NCI-H2171 (cell line): ENCODE measurements at places on chromosomes 3 and 15.

DNA sequence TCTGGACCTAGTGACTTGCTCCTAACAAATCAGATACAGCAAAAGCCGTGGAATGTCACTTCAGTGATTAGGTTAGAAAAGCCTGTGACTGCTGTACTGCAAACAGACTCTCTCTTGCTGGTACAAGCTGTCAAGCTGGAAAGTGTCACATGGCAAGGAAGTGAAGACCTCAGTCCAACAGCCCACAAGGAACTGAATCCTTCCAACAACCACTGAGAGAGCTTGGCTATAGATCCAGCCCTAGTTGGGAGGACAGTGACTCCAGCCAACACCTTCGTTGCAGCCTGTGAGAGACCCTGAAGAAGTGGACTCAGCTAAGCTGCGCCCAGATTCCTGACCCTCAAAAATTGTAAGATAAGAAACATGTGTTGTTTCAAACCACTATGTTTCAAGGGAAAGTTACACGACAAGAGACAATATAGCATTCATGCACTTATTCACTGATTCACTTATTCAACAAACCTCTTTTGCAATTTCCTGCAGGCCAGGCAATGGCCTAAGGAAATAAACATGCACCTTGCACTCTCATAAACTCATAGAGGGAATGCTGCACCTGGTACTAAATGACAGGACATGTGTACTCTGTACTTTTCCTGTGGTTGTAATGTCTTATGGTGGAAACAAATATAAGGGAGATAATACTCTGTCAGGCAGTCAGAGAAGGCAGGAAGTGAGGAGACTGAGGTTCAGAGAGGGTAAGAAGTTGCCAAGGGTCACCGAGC, 142.9 kb downstream of the CADPS start:
- no peak for DNase-seq

DNA sequence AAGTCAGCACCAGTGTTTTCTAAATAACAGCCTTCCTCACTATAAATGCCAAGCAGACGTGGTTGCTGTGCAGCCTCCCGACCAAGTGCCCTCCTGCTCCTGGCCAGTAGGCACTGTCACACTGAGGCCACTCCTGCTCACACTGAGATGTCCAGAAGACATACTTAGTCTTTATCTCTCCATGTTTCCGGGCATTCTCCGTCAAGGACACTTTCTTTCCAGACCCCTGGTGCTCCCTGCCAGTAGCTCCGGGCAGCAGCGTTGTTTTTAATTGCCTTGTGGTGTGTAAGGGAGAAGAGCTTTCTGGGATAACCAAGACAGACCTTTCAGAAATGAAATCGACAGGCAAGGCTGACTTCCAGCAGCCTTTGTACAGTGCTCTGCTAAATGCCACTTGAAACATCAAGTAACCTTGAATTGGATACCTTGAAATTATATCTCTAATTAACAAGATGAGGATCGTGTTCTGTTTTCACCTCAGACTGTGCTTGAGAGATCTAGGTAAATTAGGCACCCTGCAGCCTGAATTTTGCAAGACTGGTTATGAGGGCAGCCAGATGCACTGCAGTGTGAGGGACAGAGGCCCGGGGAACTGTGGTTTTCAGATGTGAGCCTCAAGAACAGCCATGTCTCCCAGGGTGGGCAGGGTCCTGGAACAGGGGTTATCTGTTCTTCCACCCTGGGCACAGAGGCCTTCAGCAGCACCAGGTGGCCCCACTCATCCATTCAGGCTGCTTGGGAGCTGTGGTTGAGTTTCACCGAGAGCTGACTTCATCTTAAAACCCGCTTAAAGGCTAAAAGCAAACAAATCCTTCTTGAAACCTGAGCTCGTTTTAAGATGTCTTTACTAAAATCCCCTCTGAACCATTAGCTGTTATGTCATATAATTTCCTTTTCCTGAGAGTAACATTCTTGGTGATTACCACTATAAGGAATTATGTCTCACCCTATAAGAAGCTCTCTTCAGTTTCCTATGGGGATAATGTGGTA, 105.5 kb upstream of the IL12A start:
- no peak for DNase-seq

DNA sequence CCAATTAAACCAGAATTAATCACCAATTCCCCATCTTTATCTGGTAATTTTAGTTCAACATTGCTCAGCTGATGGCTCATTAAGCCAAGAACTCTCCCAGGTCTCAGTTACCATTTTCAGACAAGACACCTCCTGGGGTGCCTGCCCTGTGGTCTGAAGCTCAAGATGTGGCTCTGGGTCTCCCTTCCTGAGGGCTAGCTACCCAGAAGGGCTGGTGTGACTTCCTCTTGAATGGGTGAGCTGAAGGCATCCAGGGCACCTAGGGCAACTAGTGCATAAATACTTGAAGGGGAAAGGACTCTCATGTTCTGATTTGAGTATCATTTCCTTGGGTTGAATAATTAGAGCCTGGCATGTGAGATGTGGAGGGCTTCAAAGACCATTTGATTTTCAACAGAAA, 6.7 kb upstream of the TM4SF1 start:
- DNase-seq: no peak

DNA sequence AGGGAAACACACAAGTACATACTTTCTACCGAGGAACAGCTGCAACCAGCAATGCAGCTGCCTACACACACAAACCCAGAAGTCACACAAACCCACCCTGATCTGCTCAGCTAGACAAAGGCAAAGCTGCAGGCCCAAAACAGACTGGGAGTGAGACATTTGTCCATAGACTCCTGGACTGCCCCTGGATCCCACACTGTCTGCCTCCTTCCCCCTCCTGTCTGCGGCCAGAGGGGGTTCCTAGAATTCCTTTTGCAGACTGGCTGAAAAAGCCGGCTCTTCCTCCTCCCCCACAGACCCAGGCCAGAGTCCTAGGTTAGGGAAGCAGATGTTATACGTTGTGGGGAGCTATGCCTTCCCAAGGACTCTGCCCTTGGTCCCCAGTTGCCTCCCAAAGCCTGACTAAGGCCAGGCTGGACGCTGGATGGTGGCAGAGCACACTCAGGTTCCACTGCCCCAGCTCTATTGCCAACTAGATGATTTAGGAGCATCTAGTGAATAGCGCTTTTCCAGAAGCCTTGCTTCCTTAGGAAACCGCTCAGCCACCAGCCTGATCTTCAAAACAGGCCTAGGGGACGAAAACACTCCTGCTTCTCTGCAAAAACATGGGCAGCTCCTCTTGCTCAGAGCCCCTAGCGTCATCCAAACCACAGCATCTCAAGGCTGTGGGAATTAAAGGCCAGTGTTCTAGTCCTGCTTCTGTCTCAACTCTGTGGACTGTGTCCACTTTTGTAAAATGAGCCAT, 37.4 kb upstream of the CILP start:
- DNase-seq: no peak

DNA sequence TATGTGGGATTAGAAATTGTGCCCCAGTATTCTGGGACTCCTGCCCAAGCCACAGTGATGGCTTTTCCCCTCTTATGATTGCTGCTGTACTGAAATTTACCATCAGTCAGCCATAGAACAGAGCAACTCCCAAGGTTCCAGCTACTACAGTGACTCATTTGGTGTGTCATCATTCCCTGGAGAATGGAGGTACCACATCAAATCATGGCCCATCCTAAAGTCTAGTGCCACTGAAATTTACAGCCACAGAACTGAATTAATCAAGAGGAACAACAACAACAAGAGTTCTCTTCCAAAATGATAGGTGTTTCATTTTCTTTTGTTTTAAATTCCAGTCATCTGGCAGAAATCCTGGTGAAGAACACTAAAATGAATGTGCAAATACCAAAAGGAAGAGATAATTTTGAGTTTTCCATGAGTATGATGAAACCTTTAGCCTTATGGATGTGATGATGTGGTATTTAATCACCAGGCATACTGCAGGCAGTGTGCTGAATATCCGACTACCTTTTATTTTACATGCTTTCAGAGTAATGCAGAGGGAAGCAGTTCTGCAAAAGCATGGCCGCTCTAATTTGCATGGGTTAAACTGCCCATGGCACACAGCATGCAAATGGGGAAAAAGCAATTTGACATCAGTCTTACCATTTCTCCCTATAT, 75.6 kb upstream of the SLC2A2 start:
- DNase-seq: no peak

GRCh38 chr15:85276508-85276907, 103.9 kb upstream of the AKAP13 start:
- DNase-seq: no peak

- no peak for DNase-seq
Observed at GRCh38 chr3:55370272-55370671, 116.8 kb downstream of the WNT5A start.

DNA sequence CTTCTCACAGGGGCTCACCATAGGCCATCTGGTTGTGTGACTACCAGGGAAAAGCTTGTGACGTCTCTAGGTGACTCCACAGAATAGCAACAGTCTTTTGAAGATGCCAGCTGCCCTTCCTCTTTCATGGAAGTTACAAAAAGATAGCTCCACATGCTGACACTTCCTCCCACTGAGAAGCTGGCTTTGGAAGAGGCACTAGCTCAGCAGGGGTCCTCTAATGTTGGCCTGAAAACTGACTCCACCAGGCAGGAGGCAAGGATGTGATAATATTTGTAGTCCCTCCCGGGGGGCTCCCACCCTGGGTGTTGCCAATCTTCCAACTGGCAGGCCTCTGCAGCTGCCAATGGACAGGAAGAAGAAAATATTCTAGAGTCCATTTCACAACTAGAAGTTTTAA, 343.5 kb downstream of the NEK10 start:
- no peak for DNase-seq

DNA sequence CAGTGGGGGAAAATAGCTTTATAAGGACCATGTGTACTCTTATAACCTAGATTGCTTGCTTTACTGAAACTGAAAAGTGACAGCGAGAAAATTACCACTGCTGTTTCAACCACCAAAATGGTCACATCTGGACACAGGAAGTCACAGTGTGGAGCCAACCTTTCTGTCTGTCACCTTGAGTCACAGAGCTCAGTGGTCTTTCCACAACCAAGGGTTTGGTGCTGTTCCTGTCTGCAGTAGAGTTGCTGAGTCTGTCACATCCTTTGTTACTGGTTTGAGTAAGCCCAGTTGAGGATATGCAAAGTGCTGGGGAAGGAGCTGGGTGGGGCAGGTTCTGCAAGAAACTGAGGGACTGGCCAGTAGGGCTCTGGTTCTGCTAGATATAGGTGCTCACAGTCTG, 139.1 kb upstream of the EIF1B start:
- DNase-seq: no peak

DNA sequence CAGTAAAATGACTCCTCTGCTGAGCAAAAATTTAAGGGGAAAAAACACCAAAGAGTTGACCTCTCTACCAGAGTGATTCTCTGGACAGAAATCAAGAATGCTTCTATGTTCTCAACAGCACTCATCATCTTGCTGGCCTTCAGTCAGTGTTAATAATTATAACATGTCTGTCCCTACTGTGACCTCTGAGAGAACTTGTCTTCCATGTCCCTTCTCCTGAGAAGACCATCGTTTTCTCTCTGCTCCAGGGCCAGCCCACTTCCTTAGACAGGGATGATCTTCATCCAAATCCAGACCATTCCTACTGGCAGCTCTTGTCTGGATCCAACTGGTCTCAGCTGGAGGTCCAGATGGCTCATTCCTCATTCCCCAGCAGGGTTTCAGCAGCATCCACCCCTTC, 139.0 kb upstream of the NECTIN3 start:
- no peak for DNase-seq

- DNase-seq: no peak
Observed at GRCh38 chr3:541062-541801, 344.7 kb downstream of the CHL1 start.

GRCh38 chr3:122679882-122680474, 661 bp upstream of the PARP14 start:
- no peak for DNase-seq

GRCh38 chr3:84092907-84093306, 865.9 kb upstream of the CADM2 start:
- no peak for DNase-seq

- no peak for DNase-seq
Observed at GRCh38 chr15:101675015-101675414, 22.8 kb upstream of the TM2D3 start.

- DNase-seq: no peak
Observed at GRCh38 chr15:73959801-73960200, 32.3 kb downstream of the STOML1 start.

DNA sequence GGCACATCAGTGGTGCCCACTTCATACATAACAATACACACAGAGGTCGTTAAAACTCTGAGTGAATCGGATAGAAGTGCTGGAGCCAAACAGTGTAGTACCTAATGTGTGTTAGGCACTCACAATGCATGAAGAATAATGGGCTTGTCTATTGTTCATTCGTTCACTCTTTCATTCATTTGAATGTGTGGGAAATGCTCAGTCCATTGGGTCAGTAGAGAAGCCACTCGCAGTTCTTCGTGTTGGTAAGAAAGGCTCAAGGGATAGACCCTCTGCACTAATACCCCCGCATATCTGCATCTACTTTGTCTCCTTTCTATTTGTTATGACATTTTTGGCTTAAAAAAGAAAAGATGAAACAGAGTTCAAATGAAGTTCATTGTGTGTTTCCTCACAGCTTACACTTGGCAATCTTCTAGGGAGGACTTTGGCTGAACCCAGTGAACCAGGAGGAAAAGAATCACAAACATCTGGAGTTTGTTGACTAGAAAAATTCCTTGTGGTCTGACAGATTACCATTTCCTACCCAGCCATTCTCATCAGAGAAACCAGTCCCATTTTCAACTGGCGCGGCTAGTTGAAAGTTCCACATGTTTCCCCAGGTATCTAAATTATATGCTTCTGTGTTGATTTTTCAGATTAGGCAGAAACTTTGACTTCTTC, 32.8 kb upstream of the MFSD1 start:
- DNase-seq: no peak

DNA sequence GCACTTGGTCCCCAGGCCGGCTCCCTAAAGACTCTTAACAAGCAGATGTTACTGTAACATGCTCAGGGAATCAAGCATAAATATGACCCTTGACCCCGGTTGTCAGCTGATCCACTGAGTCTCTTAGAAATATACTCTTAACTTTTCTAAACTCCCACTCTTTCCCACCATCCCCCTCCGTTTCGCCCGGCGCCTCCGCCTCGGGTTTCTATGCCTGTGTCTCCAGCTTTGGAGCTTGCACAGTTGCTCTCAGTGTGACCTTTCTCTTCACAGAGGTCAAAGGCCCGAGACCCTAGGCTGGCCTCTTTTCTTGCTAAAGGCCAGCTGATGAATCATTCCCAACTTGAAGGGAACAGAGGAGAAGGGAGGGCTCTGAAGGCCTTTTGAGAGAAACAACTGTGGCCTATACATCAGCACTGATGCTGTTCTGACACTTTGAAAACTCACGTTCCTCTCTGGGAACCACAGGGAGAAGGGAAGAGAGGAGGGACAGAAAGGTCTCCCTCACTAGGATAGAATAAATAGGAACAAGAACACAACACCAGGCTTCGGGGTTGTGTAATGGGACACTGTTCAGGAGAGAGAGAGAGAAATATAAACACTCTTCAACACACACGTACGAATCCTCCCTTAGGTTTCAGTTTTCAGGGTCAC, 484.5 kb upstream of the NR2F2 start:
- no peak for DNase-seq
